ENCODE measurements at places on chromosomes 6 and 20.
A peak's percentile ranks its signal among the peaks of the same experiment; 100 is the strongest.

- DNase-seq, result peak; percentile 40
Measured at GRCh38 chr20:53609491-53610445, 16.1 kb upstream of the ZNF217 start.

GRCh38 chr6:82073484-82073883 is 174.1 kb downstream of the IBTK start:
- DNase-seq, result no peak

- no peak for DNase-seq
Measured at GRCh38 chr20:10179574-10180298, 38.9 kb upstream of the SNAP25 start.

DNA sequence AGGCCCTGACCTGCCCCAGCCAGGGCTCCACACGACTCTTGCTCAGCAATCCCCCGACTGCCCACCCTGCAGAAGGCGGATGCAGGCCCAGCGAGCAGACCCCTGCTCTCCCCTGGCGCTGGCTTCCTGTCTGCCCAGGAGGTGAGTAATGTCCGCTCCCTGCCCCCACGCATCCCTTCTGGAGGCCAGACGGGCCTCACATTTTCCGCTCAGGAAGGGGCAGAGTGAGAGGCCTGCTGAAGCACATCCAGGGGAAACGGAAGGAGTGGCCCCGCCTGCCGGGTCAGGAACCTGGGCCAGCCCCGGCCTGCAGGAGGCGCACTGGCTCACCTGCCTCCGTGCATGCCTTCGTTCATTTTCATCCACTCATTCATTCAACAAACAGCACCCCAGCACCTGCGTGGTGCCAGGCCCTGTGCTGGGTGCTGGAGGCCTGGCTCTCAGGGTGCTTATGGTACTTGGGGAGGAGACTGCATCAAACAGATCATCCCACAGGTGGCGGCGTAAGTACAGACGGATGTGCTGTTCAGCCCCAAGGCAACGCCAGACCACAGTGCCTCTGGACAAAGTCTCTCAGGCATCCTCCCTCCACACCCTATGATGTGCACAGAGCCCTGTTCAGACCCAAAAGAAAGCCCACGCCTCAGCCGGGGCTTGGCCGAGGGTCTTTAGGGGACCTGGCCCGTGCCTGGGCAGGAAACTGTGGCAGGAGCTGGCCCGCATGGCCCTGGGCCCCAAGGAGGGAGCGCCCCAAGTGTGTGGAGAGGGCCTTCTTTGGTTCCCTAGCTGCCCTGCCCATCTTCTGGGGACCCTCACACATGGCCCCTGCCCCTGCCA is 112.1 kb downstream of the ASXL1 start:
- DNase-seq, result peak; percentile 5

DNA sequence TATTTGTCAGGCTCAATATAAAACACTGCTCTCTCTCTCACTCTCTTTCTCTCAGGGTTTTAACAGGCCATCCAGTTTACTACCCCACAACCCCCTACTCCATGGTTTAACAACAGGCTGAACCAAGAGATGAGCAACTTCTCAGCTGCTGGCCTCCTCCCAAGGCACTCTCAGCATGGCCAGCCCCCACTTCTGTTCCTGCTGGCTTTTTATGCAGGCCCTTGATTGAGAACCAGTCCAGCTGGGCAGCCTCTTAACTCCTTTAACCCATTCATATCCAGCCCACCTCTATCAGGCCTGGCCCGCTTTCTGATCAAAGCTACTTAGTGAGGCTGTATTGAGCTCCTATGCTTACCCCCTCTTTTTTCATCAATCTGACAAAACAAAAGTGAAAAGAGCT is 346.8 kb upstream of the POU3F2 start:
- no peak for DNase-seq

DNA sequence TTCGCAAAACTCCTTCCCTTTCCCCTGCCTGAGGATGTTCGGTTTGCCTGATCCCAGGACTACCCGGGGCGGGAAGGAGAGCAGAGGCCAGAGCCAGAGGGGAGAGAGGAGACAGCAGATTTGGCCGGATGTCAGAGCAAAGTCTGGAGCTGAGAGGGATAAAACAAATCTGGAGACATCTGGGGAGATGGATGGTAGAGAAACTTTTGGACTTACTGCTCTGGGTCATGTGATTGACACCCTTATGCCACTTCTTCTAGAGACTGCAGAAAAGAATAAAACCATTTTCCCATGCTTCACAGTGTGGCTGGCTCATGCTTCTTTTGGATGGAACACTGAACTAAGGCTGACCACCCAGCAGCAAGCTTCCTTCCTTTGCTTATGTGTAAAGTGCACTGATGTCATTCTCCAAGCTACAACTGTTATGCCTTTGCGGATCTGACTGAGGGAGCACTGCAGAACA is 174.7 kb downstream of the FOXC1 start:
- DNase-seq, result no peak

DNA sequence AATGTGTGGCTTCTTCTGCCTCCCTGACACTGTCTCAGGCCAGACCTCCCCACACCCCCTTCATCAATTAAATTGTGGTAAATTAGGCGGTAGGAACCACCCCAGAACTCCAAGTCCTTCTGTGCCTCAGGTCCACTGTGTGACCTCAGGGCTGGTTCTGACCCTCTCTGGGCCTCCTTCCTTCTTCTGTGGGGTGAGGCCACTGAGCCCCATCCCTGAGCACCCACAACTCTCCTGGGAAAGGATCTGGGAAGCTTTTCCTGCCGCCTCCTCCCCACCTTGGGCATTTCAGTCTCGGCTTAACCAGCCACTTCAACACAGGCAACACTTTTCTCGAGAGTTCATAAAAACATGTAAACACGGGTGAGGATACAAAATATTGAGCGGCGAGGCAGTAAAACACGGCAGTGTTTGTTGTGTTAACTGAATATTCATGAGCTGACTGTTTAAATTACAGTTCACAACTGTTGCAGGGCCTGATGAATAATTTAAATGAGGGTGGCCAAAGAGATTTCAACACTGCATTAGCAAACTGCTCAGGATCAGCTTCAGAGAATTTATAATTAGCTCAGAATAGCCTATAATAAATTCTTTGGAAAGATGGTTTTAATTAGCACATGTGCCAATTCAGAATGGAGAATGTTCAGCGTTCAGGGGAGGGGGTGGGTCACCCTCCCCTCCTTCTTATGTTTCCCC is 112.1 kb downstream of the TOX2 start:
- DNase-seq, result no peak

GRCh38 chr6:101516578-101516977 is 123.1 kb downstream of the GRIK2 start:
- DNase-seq, result no peak

- peak; percentile 6 for DNase-seq
Measured at GRCh38 chr6:149513915-149514314, 29.1 kb upstream of the ZC3H12D start.

DNA sequence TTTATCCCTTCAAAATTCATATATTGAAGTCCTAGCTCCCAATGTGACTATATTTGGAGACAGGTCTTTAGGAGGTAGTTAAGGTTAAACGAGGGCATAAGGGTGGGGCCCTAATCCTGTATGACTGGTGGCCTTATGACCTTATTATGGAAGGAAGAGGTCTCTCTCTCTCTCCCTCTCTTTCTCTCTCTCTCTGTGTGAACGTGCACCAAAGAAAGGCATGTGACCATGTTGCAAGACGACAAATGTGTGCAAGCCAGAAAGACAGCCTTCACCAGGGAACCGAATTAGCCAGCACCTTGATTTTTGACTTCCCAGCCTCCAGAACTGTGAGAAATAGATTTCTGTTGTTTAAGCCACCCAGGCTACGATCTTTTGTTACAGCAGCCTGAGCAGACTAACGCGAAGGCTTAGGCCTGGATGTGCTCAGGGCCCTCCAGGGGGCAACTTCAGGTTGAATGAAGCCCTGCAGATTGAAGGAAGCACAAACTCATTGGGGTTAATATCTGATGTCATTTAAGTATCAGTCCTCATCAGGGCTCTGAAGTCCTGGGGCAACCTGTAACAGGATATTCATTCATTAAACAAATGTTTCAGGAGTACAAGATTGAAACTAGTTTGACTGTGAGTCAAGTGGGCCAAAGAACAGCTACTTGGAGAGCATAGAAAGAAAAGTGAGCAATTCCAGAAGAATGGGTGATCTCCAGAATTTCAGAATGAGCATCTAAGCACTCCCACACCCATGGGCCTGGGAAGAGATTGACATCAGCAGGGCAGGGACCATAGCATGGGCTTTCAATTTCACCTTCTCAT is 157.4 kb upstream of the TNFAIP3 start:
- DNase-seq, result no peak

GRCh38 chr6:14718861-14719260 is 527.0 kb upstream of the JARID2 start:
- no peak for DNase-seq

- no peak for DNase-seq
Measured at GRCh38 chr6:57247603-57248002, 25.5 kb upstream of the RAB23 start.

GRCh38 chr6:130593948-130594347 is 228.1 kb downstream of the TMEM200A start:
- DNase-seq, result no peak

DNA sequence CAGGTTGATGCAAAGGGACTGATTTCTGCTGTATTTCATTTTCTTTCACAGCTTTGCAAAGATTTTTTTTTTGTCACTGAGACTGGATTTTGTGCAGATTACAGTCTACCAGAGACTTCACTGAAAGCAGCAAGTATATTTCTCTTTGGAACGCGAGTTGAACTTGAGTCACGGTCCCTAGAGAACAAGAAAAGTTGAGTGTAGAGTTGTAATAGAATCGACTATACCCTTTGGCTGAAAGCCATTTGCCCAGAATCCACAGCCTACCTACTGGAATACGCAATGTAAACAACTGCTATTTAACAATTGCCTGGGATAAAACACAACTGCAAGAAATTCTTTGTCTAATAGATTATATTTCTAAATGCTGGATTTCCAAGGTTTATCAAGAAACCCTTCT is 520.6 kb downstream of the HDGFL1 start:
- DNase-seq, result no peak

DNA sequence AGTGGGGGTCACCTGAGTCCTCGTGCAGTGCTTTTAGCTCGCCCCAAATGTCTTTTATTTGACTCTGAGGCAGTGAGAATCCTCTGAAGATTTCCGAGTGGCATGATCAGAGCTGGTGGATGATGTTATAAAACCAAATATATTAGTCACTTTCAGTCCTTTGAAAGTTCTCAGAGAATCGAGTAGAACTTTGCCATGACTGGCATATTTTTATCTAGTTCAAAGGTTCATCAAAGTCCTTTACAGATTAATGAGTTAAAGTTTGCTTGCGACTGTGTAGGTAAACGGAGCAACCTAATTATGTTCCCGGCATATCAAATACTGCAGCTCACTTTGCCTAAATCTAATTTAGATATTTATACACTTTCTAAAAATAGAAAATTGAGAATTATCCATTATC is 498.5 kb upstream of the NOX3 start:
- no peak for DNase-seq

DNA sequence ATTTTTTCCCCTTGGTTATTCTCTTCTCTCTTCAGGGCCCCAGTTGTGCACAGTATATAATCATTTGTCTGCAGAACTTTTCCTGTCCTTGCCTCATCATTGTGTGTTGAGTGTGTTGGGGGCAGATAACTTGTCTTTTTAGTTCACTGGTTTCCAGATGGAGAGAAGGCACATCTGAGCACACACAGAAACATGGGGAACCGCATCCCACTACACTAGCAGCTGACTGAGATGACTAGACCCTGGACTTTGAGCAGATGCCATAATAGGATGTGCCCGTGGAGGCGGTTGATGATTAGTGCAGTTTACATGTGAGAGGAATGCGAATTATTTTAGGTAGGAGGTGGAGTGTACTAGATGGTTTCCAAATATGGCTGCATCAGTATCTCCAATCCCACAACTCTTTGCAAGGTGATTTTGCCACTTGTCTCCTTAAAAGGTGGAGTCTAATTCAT is 26.5 kb upstream of the SH3BGRL2 start:
- no peak for DNase-seq

GRCh38 chr20:49505518-49505917 is 23.1 kb upstream of the KCNB1 start:
- no peak for DNase-seq

DNA sequence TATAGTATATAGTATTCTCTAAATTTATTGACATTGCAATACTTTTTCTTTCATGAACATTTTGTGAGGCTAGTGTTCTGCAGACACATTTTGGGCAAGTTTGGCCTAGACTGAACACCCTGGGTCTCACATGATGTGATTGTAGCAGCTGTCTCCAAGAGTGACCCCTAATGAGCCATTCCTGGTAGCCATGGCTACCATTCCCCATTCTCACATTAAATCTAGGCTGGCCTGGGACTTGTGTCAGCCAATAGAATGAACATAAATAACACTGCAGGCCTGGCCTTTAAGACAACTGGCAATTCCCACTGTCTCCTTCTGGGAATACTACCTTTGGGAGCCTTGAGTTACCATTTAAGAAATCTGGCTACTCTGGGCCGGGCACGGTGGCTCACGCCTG is 38.0 kb upstream of the TASP1 start:
- DNase-seq, result no peak

GRCh38 chr20:37523911-37524700 is 3.1 kb downstream of the NNAT start:
- DNase-seq, result no peak

- DNase-seq, result no peak
Measured at GRCh38 chr20:25547063-25547462, 38.3 kb downstream of the NINL start.

- no peak for DNase-seq
Measured at GRCh38 chr6:41045664-41046063, 3.4 kb downstream of the TSPO2 start.

Measured in GDM1 (cell line).